ENCODE measurements at places on chromosomes 11 and 22.

DNA sequence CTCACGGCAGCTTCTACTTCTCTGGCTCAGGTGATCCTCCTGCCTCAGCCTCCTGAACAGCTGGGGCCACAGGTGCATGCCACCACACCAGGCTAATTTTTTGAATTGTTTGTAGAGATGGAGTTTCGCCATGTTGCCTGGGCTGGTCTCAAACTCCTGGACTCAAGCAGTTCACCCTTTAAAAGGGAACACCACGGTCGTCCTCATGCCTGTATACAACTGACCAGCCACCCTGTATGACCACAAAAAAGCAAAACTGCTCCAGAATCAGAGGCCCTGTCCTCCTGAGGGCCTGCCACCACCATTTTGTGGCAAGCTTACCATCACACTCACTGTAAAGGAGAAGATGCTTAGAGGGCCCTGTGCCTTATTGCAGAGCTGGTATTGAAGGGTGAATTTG, 2.2 kb downstream of the GLB1L3 start:
- DNase-seq = no peak

DNA sequence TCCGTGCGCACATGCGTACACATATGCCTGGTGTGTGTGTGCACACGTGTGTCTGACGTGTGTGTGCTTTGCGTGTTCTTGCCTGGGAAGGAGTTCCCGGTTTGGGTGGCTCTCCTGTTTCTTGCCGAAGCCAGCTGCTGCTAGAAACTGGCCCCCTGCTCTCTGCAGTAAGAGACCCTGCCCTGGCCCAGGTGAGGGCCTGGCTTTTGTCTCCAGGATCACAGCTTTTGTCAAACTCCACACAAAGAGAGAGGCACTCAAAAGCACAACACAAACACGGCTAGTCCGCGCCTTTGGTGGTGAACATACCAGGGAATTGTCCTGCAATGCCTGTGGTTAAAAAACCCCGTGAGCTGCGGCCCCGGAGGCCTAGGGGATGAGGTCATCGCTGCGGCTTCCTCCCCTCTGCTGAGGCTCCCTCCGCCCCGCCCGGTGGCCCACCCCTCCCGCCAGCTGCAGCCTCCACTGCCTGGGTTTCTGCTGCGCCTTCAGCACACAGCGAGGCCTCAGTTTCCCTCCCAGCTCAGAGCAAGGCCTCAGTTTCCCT, 88.9 kb downstream of the KCNQ1 start:
- DNase-seq = no peak

GRCh38 chr22:27218012-27218920, 560.9 kb downstream of the MIAT start:
- DNase-seq = no peak

DNA sequence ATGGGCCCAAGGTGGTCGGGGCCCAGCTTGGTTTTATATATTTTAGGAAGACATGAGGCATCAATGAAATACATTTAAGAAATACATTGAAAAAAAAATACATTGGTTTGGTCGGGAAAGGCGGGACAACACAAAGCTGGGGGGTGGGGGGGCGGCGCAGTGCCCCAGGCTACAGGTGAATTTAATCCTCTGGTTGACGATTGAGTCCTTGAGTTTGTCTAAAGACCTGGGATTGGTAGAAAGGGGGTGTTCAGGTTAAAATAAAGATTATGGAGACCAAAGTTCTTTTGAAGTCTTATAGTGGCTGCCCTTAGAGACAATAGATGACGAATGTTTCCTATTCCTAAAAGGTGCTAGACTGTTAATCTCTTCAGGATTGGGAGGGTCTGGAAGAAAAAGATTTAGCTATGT, 3.1 kb downstream of the IFITM1 start:
- DNase-seq = no peak

DNA sequence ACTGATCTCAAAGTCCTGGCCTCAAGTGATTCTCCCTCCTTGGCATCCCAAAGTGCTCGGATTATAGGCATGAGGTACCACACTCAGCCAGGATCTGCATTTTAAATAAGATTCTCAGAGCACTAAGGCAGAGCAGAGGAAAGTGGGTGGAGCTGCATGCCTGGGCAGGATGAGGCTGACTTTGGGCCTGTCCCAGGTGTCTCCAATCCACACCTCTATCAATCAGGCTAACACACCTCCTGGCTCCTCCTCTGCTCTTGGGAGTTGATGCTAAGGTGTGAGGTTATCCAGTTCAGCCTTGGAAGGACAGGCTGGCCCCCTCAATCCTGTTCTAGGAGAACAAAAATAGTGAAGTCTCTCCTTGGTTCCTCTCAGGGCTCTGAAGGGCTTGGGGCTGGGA, 30.2 kb upstream of the P2RY2 start:
- DNase-seq = no peak

GRCh38 chr11:78418584-78419211, 1.1 kb upstream of the GAB2 start:
- peak; percentile 57 for DNase-seq

DNA sequence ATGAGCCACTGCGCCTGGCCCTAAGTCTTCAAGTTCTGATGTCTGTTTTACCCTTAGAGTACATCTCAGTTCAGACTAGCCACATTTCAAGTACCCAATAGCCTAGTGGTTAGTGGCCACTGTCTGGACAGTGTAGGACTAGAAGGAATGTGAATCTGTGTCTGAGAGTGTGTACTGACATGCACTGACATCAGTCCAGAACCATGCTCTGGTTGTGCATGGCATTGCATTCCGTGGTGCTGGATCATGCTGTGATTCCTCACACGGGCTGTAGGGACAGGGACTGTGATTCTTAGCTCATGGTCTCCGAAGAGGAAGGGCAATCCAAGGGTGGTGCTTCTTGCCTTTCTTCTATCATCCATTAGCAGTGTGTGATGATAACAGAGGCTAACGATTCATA, 41.1 kb downstream of the AMOTL1 start:
- DNase-seq = no peak

All from DMS79 treated with DMSO at 0.1 percent for 48 hours (cell line).